ENCODE measurements at places on chromosomes 2 and 18.

DNA sequence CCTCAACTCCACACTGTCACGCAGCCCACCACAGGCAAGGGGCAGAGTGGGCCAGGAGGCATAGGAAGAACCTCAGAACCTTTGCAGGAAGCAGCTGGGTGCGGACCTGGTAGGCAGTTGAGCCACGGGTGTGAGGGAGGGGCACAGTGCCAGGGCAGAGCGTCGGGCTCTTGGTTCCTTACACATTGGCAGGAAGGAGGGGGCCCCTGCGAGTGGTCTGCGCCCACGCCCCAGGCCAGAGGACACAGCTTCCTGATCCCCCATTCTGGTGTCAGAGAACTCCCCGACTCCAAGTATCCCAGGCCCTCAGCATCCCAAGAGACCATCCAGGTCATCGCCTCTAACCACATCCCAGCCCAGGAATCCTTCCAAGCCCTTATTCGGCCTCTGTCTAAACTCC, 61.5 kb downstream of the TNS1 start:
- no peak for DNase-seq

DNA sequence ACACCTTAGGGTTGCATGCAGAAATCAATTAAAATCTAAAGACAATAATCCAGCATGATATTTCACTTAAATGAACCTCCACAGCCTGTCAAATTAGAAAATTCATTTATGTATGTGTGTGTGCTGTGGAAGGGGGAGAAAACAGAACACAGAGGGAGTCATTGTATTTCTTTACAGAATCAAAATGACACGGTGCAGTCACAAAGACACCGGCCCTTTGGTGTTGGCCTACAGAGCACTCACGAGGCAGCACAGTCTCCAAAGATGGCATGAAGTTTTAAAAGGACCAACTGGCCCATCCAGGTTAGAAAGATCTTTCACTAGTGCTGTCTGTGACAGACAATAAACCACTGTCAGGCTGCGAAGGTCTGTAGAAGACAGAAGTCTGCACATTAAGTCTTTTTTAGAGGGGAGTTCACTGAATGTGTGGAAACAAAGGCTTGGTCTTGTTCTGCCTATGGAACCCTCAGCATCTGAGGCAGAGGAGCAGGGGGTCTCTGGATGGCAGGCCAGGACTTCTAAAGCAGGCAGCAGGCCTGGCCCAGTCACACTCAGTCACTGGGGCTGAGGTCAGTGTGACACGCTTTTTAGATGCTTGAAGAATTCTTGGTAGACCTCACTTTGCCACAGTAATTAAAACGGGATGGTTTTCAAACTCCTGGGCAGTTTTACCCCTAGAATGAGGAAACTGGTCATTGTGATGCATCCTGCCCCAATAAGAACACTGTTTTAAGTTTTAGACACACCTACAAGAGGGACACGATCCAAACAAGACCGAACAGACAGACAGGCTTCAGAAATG, 184.9 kb downstream of the AFF3 start:
- DNase-seq: no peak

DNA sequence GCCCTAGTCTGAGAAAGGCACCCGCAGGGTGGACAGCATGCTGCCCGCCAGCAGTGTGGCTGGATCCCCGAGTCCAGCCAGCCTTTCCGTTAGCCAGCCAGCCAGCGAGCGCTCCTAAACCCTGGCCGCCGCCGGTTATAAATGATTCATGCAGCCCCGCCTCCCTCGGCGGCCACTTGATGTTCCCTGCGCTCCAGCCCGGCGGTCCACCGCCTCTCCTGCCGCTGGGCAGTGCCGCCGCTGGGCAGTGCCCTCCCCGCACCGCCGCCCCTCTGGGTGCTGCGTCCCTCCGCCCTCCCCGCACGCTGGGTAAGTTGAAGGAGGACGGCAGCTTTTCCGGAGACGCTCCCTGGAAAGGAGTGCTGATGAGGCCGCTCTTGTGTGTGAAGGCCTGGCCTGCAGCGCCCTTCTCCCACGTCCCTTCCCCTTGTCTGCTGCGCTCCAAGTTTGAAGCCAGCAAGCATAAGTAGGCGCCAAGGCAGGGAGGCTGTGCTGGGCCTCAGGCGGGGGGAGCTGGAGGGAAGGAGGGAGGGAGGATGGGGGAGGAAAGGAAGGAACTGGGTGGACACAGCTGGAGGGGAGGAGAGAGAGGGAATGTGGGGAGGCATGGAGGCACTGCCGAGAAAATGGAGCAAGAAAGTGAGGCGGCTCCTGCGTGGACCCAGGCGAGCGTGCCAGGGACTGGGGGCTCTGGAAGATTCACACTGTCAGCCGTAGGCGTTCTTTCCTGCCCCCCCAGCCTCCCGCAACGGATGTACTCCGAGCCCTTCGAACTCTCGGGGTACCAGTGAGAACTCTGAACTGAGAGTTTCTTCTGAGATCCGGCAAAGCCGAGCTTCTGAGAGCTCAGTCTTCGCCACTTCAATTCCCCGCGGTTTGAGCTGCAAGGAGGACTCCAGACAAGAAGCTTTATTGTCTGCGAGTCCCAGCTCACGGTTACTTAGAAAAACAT, 131.9 kb downstream of the GLI2 start:
- DNase-seq: no peak

DNA sequence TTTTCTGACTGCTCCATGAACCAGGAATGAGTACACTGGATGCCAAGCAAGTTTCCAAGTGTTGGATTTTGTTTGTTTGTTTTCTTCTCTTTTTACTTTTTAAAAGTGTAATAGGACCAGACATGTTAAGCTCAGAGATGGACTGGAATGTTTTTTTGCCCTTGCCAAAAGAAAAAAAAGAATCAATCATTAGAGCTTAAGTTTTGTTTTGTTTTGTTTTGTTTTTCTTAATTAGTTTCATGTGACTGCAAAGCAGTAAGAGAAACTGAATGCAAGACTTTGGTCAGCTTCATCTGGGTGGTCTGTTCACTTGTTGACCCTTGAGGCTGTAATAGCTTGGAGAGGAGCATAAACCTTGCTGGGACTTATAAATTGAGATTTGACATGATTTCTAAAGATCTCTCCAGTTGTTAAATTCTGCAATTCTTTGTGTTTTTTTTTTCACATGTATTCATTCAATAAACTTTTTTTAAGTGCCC, 42.4 kb upstream of the SLC1A4 start:
- no peak for DNase-seq

DNA sequence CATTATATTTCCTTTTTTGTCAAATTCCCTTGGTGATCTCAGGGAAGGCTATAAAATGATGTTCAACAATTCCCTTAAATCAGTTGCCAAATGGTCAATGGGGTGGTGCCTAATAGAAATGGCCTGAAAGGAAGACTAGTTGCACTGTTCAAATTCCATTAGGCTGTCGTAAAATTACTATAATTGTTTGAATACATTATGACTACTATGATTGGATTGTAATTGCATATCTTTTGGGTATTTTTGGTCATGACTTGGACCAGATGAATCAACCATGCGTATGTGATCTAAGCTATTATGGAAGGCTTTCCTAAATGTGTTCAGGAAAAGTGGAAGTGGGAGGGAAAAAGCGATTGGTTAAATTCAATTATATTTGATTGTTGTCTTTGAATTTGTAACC, 41.3 kb upstream of the KCNE4 start:
- DNase-seq: no peak

DNA sequence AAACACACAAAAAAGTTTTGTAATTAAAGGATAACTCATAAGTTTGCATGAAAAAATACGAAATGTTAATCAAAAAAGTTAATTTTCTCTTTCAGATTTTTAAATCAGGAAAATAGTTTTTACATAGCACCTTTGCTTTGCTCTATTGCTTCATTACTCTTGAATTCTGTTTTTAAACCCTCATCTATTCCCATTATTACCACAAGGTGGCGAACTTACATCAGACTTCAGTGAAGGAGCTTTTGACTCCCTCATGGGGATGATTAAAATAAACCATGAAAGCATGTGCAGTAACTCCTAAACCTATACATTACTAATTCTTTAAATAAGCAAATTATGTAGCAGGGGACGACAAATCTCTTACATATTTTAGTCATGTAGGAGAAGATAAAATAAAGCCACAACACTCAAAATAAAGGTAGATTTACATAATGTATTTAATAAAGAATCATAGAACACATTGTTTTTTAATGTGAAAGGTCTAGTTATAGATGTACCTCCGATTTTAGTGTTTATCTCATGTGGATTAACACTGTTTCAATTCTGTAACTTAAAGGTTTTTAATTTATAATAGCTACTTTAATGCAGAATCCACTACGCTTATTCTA, 105.2 kb downstream of the NETO1 start:
- DNase-seq: no peak

DNA sequence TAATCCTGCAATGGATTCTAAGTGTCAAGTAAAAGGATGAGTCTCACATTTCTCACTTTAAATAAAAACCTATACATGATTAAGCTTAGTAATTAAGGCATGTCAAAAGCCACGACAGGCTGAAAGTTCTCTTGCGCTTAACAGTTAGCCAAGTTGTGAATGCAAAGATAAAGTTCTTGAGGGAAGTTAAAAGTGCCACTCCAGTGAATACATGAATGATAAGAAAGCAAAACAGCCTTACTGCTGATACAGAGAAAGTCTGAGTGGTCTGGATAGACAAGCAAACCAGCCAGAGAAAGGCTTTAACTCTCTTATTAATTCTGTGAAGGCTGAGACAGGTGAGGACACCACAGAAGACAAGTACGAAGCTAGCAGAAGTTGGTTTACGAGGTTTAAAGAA, 12.7 kb downstream of the THOC1 start:
- DNase-seq: no peak

DNA sequence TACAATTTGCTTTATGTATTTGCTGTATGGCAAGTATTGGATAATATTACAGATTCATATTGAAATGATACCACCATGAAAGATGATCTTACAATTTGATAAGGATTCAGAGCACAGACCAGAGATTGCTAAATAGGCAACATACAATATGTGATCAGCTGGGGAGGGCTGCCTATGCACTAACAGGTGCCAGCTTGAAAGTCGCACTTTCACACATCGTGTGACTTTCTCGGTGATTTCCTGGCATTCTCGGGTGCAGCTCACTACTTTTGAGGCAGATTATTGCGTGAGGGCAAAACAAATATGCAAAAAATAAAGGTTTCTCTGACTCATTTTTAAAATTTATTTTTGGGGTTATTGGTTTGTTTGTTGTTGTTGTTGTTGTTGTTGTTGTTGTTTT, 36.0 kb downstream of the RBMS1 start:
- DNase-seq: no peak

DNA sequence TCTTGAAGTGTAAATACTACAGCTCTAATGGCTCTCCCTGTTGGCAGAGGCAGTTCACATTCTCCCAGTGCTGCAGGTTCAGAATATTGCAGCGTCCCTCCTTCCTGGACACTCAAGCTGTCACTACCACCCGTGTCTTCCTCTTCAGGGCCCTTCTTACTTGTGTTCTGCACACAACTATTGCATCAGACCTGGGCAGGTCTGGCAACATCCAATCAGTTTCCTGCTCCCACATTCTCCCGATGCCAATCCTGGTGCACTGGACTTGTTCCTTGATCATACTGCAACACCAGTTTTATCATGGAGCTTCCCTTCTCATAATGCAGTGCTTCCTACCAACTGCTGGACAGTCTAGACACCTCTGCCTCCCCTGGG, 161.5 kb downstream of the CAPN13 start:
- DNase-seq: no peak

DNA sequence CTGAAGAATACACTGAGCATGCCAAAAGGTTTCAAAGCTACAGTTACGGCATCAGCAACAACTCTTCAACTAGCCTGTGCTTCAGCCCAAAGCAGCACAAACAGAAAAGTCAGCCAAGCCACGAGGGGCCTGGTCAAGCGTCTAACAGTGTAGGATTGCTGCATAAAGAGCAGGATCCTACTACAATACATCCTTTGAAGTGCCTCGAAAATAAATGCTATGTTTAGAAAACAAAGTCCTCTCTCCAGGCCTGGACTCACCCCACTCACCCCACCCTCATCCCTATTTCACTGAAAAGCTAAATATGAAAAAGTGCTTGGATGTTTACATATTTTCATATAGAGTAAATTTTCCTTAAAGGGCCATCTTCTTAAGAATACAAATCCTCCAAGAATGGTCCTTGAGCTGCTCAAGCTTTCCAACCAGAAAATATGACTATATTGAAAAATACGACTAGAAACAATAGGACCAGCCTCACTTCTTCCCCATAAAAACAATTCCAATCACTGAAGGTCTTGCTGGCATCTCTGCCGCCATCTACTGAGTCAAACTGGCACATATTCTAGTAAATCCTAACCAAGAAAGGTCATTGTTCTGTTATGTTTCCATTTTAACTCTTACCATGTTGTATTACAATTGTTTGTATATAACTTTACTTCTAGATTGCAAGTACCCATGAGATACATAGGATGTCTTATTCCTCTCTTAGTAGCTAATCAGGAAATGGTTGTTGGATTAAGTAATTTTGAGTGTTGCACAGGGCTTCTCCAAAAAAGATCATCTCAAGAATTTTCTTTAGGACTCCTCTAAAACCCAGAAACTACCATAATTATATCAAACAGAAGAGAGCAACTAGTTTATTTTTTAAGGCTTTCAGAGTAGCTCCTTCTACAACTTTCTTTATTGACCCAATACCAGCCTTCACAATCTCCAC, 63.6 kb downstream of the CLHC1 start:
- DNase-seq: no peak

DNA sequence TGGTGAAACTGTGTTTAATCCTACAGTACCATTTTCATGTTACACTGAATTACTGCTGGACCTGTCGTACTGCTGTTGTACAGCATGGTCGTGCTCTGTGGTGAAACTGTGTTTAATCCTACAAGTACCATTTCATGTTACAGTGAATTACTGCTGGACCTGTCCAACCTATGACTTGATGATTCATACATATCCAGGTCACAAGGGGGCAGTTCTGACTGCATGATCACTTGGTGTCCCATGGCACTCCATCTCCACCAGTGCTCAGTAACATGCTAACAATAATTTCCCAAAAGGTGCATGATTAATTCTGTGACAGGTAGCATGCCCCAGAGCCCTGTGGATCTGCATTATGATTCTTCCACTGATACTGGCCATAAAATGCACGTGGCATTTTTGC, 101.6 kb downstream of the ADCYAP1 start:
- no peak for DNase-seq

DNA sequence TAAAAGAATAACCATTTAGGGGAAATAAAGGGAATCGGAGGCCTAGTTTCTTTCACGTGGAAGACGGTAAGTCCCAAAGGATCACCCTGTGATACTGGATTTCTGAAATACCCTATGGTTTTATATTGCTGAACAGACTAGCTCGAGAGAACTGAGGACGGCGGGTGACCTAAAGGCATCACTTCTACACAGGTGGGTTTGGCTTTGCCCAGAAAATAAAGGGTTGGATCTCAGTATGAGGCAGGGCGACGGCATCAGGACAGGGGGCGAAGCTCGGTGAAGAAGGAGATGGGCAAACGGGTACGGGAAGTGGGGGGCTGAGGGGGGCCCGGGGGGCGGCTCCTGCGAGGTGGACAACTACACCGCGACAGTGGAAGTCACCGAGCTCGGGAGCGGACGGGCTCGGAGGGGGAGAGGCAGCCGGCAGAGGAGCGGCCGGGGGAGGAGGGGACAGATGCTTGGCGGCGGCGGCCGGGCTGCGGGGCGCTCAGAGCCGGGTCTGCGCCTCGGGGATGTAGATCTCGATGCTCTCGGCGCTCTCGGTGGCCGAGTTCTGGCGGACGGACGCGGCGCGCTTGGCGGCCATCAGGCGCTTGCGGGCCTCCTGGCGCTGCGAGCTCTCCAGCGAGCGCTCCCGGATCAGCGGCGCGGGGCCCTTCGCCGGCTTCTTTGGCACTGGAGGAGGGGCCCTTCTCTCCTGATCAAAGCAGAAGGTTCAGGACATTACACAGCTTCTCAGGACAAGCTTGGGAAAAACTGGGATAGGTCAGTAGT, 48.9 kb downstream of the TGIF1 start:
- peak; percentile 3 for DNase-seq

Measured in T-helper 1 cell (primary cell).